ENCODE measurements at places on chromosomes 12 and 14.

- no peak for DNase-seq
Measured at GRCh38 chr12:43480591-43480990, 71.4 kb downstream of the ADAMTS20 start.

- no peak for DNase-seq
Measured at GRCh38 chr12:123278101-123278627, 6.5 kb upstream of the CDK2AP1 start.

GRCh38 chr12:7868391-7868790, 4.3 kb downstream of the SLC2A14 start:
- DNase-seq: no peak

- DNase-seq: no peak
Measured at GRCh38 chr12:115802767-115803166, 474.7 kb downstream of the MED13L start.

DNA sequence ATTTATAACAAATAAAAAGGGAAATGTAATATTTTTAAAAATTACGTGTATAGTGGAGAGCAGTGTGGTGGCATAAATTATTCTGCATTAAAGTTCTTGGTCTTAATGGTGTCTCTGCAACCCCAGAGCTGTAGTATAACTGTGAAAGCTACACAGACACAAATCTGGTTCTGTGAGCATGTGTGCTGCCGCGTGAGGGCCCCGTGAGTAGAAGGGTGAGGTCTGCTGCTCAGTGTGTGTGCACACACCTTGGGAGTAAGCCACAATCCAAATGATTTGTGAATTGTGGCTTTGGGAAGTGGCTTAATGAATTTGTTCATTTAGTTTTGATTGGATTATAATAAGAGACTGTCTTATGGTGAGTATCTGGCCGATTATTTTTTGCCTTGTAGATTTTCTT, 16.8 kb downstream of the PELI2 start:
- no peak for DNase-seq

DNA sequence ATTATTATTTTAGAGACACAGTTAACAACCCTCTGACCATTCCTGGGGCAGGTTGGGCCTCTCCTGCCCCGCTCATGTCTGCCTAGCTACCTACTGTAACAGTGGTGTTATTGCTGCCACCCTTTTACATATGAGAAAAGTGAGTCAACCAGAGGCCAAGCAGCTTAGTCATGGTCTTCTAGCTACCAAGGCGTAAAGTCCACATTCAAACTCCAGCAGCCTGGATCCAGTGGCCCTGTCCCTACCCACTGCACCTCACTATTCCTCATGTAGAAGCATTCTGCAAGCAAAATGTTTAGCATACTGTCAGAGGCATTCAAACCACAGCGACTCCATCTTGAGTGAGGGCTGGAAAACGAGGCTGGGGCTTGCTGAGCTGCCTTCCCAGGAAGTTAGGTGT, 95.8 kb downstream of the SLC15A4 start:
- DNase-seq: no peak

GRCh38 chr12:45291518-45291917, 75.6 kb downstream of the ANO6 start:
- no peak for DNase-seq

DNA sequence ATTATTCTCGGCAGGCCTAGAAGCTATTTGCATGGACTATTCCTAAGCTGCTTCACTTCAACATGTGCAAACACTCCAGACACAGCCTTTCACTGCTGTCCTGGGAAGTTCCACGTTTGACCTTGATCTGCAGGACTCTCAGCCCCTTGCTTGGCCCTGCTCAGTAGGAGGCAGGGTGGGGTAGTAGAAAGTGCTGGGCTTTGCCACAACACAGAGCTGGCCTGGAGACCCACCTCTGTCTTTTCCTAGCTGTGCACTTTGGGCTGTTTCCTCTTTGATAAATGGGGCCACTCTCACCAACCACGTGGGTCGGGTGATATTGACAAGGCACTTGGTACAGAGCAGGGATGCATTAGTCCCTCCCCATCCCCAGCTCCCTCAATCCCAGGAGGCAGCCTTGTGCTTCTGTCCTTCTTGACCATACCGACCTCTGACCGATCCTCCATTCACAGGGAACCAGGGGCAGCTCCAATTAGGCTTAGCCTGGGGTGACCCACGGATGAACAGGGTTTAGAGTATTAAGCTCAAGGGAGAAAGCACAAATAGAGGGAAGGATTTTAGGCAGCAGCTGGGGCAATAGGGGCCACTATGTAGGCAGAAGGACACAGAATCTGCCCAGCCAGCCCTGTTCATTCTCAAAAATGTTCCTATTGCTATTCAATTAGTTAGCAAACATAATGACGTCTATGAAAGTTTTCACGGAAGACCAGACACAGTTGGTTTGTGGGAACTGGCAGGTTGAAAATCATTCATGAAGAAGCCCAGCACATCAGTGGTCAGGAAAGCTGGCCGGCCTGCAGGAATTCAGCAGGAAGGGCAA, 63.3 kb downstream of the SYNE3 start:
- no peak for DNase-seq

GRCh38 chr14:89429199-89430181, 12.5 kb upstream of the FOXN3 start:
- no peak for DNase-seq

- DNase-seq: no peak
Measured at GRCh38 chr12:9740106-9740750, 7.3 kb upstream of the CLECL1 start.

DNA sequence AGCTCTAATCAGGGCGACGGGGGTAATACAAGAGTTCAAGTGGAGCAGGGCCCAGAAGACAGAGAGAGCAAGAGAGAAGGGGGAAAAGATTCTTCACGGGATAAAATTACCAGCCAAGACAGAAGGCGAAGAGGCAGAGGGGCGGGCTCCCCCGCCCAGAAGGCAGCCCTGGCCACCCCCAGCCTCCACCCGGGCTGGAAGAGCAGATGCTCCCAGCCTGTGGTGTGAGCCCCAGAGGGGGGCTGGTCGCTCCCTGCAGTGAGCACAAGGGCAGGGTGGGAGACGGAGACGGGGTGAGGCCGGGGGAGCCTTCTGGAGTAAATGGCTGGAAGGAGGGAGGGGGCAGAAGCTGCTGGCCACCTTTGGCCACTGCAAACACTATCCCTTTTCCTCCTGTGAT, 1035.6 kb downstream of the VRK1 start:
- DNase-seq: no peak
